Activated CD4-positive, CD25-positive, alpha-beta regulatory T cell (primary cell): ENCODE measurements at places on chromosomes 1 and 21.

GRCh38 chr1:4530166-4530785 is 124.1 kb upstream of the AJAP1 start:
- no peak for DNase-seq

- no peak for DNase-seq
Measured at GRCh38 chr21:41160036-41160435, 7.9 kb upstream of the BACE2 start.

DNA sequence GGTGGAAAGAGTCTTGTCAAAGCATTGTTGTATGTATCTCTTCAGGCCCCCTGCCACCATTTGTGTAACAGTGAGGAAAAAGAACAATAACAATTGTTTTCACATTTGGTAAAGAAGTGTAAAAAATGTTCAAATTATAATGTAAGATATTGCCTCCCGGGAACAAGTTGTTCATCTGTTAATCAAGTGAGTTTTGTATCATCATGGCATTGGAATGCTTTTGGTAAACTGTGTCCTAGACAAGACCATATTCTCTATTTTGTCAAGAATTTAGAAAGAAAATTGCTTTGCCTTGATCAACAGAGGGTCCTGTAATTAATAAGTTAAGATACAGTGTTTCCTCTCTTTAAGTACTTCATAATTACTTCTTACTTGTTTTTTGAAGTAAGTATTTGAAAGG is 692.0 kb upstream of the NR5A2 start:
- DNase-seq = no peak

DNA sequence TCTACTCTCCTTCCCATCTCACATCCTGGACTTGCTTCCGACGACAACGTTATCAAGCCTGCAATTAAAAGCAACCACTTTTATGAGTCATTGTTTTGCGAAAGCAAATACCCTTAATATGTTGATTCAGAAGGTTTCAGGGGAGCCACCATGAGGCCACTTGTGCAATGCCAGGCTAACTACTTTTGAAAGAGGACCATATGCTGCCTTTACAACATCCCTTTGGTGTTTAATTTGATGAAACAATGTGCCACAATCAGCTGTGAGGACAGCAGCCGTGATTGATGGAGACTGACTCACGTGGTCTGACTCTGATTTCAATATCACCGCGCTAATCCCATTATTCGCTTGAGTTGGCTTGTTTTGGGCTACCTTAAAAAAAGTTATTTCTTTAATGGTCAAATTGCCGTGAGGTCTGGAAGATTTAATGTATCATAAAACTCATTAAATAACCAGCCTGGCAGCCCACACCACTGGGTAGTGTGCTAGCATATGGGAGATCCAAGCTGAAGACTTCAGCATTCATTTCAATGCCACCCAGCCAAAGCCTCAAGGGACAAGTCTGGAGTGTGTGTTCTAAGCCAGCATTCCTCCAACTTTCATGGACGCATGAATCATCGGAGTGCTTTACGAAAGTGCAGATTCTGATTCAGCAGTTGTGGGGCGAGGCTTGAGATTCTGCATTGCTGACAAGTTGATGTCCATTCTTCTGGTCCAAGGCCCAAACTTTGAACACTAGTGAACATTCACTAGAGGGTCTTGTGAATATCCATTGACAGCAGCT is 73.3 kb upstream of the PAXBP1 start:
- no peak for DNase-seq

- DNase-seq = no peak
Measured at GRCh38 chr1:15900662-15901279, 53.3 kb downstream of the SPEN start.

GRCh38 chr21:29308456-29308783 is 9.7 kb downstream of the BACH1 start:
- no peak for DNase-seq

DNA sequence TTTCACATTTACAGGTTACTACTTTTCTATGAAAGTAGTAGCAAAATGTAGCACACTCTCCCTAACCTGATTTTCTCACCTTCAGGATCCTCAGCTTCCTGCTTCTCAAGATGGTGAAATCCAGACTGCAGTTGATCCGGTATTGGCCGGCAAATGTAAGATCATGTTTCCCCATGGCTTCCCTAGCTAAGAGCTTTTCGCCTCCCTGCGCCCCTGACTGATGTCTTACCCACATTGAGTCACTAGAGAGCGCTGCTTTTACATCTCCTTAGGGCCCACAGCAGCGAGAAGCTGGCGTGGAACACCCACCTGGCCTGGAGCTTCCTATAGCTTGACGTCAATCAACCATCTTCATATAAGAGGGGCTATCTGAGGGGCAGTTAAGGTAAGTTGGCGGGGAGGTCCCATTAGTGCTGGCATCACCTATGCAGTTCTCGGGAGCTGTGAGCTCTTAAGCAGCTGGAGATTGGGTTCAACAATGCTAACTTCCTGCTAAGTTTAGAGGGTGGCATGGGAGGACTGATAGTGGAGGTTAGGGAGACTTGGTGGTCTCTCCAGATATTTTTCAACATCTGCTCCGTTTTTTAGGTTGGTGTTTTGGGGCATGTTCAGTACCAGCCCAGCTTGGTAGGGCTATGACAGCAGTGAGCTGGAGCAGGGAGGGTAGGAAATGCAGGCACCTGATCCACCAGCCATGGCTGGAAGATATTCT is 5.5 kb downstream of the PTPN7 start:
- no peak for DNase-seq

- DNase-seq = peak; percentile 38
Measured at GRCh38 chr1:43414634-43415223, 25.0 kb downstream of the SZT2 start.

GRCh38 chr1:78797108-78797781 is 147.6 kb downstream of the IFI44 start:
- no peak for DNase-seq

- DNase-seq = no peak
Measured at GRCh38 chr1:87203904-87204303, 124.8 kb upstream of the LMO4 start.

- DNase-seq = no peak
Measured at GRCh38 chr1:193794239-193794638, 607.8 kb upstream of the B3GALT2 start.

DNA sequence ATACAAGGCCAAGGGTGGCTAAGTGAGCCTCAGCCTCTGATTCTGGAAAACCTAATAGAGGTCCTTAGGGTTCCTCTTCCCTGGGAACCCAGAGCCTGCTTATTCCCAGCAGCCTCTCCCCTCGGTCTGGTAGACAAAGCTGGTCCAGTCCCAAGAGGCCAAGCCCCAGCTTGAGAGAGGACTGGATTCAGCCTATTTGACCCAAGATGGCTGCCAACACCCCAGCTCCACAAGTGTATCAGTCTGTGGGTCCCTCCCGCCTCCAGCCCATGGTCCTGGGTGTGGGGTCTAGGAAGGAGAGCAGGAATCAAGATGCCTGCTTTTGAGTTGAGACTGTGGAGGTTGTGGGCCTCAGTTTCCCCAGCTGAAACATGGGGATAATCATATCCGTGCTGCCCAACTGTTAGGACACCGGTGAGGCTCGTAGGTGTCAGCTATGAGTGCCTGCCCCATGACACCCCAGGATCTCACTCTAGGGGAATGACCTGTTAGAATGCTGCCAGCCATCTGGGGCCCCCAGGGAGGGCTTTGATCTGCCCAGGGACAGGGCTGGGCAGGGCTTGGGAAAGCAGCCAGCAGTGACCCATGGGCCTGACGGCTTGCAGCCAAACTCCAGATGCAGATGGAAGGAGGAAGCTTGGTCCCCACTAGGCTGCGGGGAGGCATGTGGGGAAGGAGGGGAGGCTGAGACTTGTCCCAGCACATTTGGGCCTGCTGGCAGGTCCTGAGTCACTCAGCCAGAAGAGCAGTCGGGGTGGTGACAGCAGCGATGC is 45.4 kb downstream of the NUAK2 start:
- no peak for DNase-seq

DNA sequence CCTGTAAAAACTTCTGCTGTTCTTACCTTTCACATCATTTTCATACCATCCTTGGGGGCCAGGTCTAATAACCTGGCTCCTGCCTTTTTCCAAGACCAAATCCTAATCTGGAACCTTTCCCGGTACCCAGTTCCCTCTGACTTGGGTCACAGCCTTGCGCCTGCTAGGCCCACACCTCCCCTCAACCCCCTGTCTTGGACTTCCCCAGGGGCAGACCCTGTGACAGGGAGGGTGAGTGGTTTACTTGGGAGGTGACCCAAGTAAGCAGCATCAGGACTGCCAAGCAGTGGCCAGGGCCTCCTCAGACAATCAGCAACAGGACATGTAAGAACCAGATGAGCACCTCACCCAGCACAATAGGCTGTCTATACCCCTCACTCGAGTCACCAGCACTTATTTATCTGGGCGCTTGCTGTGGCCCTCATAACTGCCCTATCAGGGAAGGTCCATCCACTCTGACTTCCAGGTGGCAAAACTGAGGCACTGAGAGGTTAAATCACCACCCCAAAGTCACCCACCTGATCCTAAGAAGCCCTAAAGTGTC is 124.7 kb downstream of the MATN1 start:
- no peak for DNase-seq

DNA sequence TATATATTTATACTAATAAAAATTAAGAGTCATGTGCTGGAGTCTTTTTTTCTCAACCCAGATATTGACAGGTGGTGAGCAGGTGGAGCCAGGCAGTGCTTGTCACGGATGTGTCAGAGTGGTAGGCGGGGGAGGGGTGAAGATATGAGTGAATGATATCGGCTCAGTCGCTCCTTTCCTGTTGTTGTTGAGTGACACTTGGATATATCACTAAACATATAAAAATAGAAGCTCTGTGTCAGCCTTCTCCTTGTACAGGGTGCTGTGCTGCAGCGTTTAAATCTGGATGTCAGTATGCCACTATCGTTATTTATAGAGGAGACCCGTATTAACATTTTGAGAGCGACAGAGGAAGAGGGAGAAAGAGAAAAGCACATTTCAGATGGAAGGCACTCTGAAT is 339.6 kb downstream of the NUF2 start:
- no peak for DNase-seq

DNA sequence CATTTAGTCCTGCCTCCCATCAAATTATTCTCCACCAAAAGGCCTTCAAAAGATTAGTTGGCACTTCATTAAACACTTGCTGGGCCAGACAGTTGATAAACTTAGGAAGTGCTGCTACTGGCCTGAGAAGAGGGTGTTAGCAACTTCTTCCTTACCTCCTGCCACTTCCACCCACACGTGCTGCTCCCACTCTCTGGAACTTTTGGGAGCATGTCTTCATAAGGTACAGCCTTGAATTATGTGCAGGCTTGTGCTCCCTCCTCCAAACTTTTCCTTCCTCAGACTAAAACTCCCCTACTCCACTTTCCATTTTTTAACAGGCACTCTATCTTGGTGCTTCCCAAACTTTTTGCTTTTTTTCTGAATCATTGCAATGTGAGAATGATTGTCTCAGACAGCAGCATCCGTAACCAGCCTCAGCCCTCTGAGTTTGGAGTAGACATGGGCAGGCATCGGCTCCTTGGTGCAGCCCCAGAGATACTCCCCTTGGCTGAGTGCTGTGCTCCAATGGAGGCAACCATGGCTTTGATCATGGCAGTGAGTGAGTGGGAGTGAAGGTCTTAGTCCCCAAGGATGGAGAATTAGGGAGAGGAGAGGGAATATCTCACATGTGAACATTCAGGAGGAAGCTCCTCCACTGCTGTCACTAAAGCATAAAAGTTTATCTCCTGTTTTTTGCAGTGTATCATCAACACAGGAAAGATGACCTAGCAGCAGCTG is 8.7 kb upstream of the LELP1 start:
- DNase-seq = no peak

- DNase-seq = no peak
Measured at GRCh38 chr1:3975903-3976630, 76.0 kb upstream of the C1orf174 start.

GRCh38 chr21:22421416-22422180 is 1423.4 kb downstream of the NCAM2 start:
- DNase-seq = no peak

- no peak for DNase-seq
Measured at GRCh38 chr21:17482928-17483327, 29.9 kb upstream of the CXADR start.

DNA sequence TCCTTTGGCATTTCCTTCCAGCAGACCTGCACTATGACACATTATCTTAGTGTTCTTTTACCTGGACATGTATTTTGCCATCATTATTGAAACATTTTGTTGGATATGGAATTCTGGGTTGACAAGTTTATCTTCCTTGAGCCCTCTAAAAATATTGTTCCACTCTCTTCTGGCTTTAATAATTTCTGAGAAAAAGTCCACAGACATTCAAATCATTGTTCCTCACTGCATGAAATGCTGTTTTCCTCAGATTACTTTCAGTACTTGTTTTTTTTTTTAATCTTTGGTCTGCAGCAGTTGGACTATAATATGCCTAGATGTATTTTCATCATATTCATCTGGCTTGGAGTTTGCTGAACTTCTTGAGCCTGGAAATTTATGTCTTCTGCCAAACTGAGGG is 88.7 kb downstream of the HLCS start:
- no peak for DNase-seq

DNA sequence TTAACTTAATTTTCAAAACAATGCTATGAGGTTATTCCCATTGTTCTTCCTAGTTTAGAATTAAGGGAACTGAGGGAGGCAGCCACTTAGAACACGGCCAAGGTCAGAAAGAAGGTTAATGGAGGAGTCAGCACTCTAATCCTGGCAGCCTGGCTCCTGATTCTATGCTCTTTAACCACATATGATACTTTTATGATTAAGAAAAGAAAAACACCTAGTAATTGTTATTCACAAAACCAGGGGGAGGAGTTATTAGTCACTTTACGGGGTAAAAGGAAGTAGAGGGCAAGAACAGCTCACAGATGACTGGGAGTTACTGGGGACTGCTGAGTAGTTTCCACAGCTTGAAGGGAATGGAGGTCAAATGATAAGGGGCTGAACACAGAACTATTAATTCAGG is 38.6 kb downstream of the GADD45A start:
- no peak for DNase-seq

DNA sequence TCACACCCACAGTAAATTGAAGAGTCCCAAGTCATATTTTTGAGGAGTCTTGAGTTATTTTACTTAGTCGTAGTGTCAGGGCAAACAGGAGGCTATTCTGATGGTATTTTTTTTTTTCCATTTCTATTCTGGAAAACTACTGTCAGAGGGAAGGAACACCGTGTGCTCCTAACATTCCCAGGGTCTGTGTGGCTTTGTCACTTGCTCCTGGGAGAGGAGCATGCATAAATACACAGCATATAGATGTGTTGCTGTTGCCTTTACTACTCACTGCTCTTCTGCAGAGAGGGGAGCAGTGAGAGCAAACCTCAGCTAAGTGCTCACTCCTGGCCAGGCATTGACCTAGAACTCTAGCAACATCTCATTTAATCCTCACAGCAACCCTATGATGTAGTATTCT is 45.8 kb downstream of the COLGALT2 start:
- no peak for DNase-seq

- no peak for DNase-seq
Measured at GRCh38 chr1:48470481-48470855, 1.5 kb downstream of the SPATA6 start.

DNA sequence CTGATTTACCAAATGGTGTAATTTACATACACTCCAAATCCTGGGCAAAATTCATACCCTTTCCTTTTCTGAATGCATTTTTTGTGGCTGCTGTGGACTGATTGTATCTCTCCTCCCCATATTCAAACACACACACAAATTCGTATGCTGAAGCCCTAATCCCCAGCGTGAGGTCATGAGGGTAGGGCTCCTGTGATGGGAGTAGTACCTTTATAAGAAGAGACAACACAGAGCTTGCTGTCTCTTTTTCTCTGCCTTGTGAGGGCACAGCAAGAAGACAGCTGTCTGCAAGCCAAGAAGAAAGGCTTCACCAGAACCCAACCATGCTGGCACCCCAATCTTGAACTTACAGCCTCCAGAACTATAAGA is 24.4 kb downstream of the DUSP10 start:
- DNase-seq = no peak

- DNase-seq = no peak
Measured at GRCh38 chr1:230970432-230970831, 8.2 kb downstream of the TTC13 start.
